ENCODE measurements at places on chromosomes 5 and 9.

DNA sequence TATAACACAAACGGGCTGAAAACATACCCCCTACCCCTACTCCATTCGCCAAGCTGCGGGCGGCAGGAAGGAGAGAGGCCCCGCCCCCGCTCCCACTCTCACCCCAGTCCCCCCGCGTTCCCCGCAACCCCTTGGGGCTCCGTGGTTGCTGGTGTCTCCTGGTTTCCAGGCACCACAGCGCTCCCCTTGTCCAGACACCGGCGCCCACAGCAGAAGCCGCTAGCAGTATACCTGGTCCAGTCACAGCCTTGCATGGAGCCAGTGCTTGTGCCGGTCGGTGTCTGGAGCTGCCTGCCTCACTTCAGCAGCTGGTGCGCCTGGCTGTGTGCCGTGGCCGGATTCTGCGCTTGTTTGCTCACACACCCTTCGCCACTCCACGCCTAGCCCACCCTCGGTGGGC is 240.5 kb upstream of the DAB2 start:
- no peak for DNase-seq

GRCh38 chr9:99833735-99834134 is 12.1 kb downstream of the NR4A3 start:
- DNase-seq, result no peak

- DNase-seq, result no peak
Measured at GRCh38 chr9:75142202-75142601, 53.9 kb downstream of the OSTF1 start.

DNA sequence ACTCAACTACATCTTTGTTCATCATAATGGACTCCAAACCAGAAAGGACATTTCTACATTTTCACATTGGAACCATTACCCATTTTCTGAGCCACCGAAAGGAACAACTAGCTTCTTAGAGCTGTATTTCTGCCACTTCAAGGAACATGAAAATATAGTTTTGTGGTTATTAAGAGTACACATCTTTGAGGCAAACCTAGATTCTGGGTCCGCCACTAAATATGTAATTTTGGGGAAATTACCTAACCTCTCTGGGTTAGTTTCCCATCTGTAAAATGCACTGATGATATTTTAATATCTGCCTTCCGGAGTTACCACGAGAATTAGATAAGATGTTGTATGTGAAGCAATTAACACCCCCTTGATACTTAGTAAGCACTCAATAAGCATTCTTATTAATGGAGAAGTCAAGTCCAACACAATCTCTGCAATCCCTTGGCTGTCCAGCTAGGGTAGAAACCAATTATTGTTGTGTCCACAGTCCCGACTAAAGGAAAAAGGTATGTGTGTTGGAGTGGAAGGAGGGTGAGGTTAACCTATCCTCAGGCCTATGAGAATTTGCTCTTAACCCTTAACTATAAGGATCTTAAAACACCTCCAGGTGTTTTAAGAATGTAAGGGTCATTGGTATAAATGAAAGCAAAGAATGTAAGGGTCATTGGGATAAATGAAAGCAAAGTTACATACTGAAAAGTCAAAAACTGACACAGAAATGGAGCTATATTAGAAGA is 94.0 kb upstream of the PTGER4 start:
- DNase-seq, result no peak

- DNase-seq, result no peak
Measured at GRCh38 chr5:113292462-113292861, 142.3 kb downstream of the TSSK1B start.

DNA sequence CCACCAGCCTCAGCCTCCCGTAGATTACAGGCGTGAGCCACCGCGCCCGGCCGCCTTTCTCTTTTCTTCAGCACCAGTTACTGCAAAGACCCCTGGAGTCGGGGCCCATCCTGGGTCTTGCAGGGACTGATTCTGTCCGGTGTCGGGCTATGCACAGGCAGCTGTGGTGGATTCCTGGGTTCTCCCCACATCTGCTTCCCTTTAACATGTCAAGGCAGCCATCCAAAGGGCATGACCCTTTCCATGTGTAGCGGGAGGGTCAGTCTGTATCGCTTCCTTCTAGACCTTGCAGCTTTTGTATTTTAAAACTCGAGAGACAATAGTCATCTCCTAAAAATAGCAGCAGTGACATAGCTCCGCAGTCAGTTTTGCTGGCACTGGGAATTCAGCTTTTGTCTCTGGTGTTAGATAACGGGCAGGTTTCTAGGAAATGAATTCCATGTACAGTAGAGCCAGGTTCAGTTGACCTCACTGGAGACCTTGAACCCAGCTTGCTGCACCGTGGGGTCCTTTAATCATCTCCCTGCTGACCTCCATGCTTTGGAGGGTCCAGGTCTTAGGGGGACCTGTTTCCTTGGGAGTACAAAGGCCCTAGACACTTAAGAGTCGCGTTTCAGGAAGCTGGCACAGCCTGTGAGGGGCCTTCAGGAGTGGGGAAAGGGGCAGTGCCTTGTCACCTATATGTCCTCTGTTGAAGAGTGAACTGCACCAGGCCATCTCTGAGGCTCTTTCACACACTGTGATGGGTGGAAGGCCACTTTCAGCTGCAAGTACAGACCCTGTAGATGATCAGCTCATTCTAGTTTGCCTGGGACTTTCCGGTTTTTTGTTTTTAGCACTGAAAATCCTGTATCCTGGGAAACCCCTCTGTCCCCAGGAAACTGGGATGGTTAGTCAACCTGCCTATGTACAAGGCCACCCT is 13.8 kb downstream of the ANKRD33B start:
- no peak for DNase-seq

DNA sequence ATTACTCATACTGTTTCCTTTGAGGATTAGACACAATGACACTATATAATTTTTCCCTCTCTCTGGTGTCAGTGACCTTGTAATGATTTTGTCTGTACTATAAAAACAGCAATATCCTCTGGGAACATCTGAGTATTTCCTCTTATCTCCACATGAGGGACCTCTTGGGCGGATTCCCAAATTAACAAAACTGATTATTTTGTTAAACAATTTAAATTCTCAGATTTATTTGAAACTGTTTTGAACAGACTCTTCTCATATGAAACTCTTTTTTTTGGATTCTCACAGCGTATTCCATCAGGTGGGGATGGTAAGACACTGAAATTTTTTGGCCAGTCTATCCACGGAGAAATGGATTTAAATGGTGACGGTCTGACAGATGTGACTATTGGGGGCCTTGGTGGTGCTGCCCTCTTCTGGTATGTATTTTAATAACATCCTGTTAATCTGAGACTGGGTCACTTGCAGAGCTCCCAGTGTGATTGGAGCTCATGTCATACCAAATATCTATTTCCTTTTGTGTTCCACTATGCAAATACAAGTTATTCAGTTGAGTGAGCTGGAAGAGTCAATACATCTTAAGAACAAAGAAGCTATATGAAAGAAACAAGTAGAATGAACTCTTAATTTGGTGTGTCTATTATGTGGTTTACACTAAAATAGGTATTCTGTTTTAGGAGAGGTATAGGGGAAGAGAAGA is 73.8 kb upstream of the ITGA2 start:
- no peak for DNase-seq

- no peak for DNase-seq
Measured at GRCh38 chr5:78025540-78025939, 249.4 kb upstream of the TBCA start.

DNA sequence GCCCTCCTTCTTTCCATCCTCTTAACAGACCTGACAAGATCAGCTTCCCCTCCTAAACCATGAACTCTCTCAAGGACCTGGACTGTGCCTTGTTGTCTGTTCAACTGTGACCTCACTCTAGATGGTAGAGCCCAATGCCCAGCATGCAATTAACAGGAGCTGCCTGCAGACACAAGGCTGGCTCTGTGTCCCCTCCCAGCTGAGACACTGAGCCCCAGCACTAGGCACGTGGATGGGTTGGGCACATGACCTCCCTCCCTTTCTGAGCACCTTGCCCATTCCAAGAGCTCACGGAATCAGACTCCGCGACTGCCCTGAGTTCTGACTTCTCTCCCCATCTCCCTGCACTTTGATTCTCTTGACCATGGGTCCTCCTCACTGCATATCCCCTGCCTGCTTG is 93.5 kb upstream of the LRRTM2 start:
- DNase-seq, result no peak

DNA sequence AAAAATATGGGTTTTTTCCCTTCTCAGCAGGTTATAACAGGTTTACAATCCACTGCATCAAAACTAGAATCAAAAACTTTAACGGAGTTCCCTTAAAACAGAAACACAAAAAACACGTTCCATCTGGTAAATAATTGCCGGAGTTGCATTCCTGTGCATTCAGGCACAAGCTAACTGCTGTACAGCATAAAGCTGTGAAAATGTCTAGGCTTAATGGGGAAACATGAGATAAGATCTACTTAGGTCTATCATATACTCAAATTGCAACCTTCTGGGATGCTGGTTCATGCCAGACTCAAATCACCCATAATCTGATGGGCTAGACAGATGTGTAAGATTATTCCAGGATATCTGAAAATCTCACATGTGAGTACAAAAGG is 265.3 kb downstream of the DOCK8 start:
- DNase-seq, result no peak

GRCh38 chr5:10854506-10855277 is 93.7 kb upstream of the DAP start:
- no peak for DNase-seq

- no peak for DNase-seq
Measured at GRCh38 chr5:42302186-42302585, 121.1 kb upstream of the GHR start.

DNA sequence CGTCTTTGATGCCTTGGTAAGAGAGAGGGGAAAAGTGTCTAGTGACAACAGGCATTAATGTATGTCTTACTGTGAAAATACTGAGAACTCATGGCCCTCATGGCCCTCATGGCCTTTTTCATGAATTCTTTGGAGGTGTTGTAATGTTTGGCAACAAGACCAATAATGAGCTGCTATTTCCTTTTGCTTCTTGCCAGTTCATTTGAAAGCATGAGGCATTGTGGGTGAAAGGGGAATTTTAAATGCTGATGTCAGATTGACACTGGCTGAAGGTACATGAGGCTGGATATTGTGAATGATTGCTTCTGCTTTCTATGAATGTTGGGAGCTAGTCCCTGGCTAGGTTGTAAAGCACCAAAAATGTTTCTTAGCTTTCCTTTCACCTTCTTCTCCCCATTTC is 79.2 kb downstream of the DOCK2 start:
- DNase-seq, result no peak

GRCh38 chr5:138918686-138919085 is 43.6 kb upstream of the LRRTM2 start:
- no peak for DNase-seq

- no peak for DNase-seq
Measured at GRCh38 chr9:89588271-89588879, 16.4 kb upstream of the GADD45G start.

DNA sequence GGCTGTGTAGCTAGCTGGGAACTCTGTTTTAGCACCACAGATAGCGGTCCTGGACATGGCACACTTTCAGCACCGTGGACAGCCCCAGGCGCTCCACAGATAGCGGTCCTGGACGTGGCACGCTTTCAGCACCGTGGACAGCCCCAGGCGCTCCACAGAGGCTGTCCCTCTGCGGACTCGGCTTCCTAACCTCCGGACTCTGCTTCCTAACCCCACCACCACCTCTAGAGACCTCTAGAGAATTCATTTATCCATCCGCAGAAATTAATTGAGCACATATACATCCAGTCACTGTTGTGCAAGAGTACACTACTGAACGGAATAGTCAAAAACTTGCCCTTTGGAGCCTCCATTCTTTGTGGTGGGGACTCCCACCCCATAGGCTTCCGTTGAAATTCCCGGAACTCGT is 27.4 kb downstream of the UNC5A start:
- peak; percentile 24 for DNase-seq

DNA sequence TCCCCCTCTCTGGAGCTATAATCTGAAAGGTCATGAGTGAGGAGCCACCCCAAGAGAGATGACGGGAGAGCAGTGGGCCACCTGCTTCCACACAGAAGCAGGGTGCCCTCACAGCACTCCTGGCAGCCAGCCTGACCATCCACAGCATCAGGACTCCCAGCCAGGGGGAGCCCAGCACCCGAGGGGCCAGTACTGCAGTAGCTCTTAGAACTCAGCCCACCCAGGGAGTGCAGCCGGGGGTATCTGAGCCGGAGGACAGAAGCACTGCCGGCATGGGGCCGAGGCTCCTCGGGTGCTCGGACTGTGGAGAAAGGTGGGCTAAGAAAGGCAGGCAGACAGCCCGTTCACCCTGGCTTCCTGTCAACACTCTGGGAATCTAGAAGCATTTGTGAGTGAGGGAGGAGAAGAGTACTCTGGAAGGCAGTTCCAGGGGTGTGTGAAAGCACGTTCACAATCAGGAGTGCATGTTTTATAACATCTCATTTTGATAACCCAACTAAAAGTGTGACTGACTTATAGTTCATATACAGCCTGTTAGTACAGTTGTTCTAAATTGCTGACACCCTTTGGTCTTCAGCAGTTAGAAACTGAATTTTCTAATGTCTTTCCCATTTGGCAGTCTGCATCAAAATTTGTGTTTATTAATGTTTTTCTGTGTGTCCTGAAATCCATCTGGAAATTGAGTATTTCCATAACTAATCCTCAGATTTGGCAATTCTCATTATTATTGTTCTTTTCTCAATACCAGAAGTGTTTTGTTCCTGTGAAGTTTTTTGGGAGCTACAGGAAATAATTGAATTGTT is 25.9 kb upstream of the ASPN start:
- DNase-seq, result no peak

DNA sequence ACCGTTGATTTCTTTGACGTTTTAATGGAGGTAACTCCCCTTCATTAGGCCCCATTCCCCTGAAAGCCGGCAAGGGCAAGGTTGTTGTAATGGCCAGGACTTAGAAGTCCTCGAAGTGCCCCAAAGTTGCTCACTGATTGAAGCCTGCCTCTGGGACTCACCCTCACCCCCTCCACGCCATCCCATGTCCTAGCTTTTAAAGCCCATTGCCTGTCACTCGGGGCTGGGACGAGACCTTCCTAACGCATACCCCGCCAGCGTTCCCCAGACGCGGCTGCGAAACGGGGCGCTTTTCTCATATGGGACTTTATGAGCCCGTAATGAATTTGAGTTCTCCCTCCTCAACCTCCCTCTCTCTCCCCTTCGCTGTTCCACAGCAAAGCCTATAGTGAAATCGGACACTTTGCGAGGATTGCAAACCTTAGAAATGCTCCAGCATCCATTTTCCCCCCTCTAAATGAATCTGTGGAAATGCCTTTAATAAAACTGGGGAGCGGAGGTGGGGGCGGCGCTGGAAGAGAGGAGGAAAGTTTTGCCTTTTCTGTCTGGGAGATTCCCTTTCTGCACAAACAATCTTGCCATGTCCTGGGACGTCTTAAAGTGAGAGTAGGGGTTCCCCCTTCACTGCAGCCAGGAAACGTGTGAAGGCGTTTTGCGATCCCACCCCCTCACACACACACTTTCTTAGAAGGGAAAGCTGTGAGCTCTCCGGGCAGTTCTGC is 1.5 kb downstream of the PAPPA start:
- no peak for DNase-seq

Data from stimulated activated CD8-positive, alpha-beta memory T cell treated with anti-CD3 and anti-CD28 coated beads, Interleukin-7, amount 100 ng/mL, for 1 hour (primary cell).